Stimulated activated CD8-positive, alpha-beta memory T cell treated with anti-CD3 and anti-CD28 coated beads, Interleukin-4, amount 100 ng/mL, for 1 hour (primary cell): ENCODE measurements at places on chromosomes 11 and 22.

DNA sequence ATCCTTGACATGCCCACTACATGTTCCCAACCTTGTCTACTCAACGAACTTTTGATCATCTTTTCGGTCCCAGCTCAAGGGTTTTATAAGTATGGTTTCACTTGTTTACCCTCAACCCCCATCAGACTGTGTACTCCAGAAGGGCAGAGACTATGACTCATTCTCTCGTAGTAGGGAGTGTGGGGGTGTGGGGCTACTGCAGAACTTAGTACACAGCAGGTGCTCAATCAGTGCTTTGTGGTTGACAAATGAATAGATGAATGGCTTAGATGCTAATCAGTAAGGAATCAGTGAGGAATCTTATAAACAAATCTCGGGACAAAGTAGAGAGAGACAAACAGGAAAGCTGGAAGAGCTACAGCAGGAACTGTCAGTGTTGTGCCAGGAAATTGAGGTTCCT is 151.7 kb upstream of the PLET1 start:
- no peak for DNase-seq

GRCh38 chr22:22945195-22945594 is 57.6 kb downstream of the IGLL5 start:
- DNase-seq: no peak

GRCh38 chr11:74015919-74016684 is 7.2 kb upstream of the UCP3 start:
- DNase-seq: no peak

DNA sequence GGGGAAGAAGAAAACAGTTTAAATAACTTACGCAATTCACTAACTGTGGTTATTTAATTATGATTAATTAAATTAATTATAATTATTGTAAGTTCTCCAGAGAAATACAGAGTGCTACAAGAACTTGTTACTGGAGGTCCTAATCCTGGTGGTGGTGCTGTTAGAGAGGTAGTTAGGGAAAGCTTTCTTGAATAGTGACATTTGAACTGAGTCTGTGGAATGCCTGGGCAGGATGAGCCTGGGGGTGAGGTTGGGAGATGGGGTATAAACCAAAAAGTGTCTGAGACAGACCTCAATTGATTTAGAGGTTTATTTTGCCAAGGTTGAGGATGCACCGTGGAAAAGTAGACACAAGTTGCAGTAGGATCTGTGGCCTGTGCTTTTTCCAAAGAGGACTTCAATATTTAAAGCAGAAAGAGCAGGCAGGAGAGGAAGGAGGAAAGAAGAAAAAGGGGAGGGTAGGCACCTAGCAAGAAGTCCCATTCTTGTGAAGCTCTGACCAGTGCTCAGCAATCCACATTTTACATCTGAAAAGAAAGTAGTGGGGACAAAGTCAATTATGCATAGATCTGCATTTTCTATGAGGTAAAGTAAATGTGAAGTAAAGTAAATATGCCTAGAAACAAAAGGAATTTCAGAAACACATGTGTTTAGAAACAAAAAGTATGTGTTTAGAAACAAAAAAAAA is 4.4 kb upstream of the ZNF202 start:
- no peak for DNase-seq

DNA sequence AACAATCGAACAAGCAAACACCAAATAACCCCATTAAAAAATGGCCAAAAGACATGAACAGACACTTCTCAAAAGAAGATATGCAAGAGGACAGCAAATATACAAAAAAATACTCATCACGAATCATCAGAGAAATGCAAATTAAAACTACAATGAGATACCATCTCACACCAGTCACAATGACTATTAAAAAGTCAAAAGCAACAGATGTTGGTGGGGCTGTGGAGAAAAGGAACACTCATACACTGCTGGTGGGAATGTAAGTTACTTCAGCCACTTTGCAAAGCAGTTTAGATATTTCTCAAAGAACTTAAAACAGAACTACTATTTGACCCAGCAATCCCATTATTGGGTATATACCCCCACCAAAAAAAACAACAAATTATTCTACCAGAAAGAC is 51.3 kb upstream of the FLI1 start:
- no peak for DNase-seq

- no peak for DNase-seq
Observed at GRCh38 chr11:1224491-1225385, 1.9 kb downstream of the MUC5B start.

DNA sequence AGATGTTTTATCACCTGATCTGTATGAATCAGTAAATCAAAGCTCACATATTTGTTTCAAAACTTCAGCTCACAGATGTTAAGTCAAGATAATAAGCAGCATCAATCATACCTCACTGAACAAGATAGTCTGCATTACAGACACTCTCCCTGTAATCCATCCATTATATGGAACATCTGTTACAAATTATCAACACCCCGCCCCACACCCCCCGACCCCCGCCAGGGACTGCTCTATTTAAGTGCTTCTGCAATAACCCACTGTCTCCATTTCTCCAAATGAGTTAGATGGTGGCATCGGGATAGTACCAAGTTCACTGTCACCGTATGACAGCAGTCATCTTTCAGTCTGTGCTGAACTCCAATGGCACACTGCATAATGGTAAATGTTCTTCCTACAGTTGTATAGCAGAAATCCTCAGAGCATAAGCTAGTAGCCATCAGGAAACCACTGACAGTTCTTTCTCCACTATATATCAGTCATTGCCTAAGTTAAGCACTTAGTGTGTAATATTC is 447.0 kb upstream of the ARHGAP42 start:
- DNase-seq: no peak

DNA sequence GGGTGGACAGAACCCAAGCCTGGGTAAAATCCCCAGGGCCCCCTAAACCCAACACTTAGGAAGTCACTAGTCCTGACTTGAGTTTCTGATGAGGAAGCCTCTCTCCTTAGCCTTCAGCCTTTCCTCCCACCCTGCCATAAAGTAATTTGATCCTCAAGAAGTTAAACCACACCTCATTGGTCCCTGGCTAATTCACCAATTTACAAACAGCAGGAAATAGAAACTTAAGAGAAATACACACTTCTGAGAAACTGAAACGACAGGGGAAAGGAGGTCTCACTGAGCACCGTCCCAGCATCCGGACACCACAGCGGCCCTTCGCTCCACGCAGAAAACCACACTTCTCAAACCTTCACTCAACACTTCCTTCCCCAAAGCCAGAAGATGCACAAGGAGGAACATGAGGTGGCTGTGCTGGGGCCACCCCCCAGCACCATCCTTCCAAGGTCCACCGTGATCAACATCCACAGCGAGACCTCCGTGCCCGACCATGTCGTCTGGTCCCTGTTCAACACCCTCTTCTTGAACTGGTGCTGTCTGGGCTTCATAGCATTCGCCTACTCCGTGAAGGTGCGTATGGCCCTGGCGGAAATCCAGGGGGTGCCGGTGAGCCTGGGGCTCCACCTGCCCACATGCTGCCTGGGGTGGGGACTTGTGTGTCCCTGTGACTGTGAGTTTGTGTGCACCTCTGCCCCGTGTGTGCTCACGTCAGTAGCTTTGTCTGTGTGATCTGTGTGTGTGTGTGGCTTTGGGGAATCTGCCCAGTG is at the start of gene IFITM1:
TSS of gene IFITM1 (plus strand) at position 254 of the 767 bp plus-strand sequence. CDS start at position 385, 131 bp downstream.
- no peak for DNase-seq

- DNase-seq: no peak
Observed at GRCh38 chr22:38841211-38841610, 2.6 kb downstream of the NPTXR start.

DNA sequence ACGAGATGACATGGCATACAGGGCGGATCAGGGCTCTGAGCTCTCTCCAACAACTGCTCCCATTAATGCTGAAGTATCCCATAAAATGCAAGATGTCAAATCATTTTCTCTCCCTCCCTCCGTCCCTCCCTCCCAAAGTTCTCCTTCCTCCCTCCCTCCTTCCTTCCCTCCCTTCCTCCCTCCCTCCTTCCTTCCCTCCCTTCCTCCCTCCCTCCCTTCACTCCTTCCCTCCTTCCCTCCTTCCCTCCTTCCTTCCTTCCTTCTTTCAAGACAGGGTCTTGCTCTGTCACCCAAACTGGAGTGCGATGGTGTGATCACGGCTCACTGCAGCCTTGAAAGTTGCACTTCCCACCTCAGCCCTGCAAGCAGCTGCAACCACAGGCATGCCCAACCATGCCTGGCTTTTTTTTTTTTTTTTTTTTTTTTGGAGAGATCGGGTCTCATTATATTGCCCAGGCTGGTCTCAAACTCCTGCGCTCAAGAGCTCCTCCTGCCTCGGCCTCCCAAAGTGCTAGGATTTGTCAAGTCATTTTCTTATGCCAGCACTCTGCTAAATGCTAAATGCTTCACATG is 38.2 kb downstream of the TXN2 start:
- no peak for DNase-seq

GRCh38 chr22:48389916-48390315 is 1437.8 kb downstream of the BRD1 start:
- no peak for DNase-seq

DNA sequence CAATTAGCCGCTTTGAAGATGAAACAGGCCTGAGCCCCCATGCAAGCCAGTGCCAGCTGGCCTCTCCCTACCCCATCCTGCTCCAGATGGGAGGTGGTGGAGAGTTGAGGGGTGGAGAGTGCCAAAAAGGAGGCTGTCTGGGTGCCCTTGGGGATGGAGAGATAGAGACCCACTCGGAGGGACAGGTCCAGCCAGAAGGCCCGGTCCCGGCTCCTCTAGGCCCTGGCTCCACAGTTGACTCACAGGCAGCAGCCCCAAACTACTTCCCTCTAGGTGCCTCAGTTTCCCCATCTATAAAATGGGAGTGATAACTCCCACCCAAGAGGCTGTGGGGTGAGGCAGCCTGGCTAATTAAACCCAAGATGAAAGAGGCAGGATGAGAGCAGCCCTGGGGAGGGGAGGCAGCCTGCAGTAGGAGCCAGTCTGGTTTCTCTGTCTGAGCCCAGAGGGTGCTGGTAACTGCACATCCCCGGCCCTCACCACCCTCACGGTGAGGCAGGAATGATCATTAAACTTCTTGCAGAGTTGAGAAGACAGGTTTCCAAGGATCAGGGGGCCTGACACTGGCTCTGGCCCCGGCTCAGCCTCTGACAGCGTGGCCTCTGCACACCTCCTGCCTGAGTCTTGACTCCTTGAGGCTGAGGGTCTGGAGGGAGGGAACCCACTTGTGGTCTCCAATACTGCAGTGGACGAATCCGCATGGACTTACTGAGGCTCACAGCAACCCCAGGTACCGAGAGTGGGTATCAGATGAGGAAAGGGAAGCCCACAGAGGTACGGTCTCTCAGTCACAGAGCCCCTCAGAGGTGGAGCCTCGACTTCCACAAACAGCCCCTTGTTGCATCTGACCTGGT is 1.4 kb upstream of the AP5B1 start:
- no peak for DNase-seq

GRCh38 chr22:30922151-30922611 is 46.4 kb downstream of the MORC2 start:
- peak; percentile 46 for DNase-seq

DNA sequence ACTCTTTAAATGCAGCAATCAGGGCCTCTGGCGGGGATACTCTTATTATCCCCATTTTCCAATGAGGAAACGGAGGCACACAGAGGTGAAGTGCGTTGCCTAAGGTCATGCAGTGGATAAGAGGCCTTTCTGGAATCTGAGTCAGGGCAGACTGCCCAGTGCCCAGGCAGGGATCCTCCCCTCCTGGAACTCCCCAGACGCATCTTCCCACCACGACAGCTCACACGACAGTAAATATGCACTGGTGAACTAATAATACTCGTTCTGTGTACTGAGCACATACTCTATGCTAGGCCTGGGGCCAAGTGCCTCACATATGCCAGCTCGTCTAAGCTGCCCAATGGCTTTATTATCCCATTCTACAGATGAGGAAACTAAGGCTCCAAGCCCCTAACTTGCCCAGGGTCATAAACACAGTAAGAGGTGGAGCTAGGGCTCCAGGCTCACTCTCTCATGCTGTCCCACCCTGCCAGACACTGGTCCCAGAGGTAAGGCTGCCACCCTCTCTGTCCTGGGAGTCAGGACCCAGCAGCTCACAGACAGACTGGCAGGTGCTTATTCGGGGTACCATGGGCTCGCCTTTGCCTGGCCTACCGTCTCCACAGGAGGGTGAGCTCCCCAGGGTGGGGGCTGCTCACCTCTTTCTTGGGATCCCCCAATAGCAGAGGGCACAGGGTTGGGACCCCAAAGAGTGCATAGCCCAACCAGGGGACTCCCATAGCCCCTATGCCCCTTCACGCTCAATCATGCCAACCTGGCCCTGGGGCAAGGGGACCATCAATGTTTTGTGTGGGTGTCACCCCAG is 2.3 kb downstream of the IL2RB start:
- no peak for DNase-seq

GRCh38 chr11:74278103-74278502 is 33.3 kb downstream of the P4HA3 start:
- no peak for DNase-seq

GRCh38 chr11:70616938-70617654 is 218.8 kb downstream of the CTTN start:
- no peak for DNase-seq

DNA sequence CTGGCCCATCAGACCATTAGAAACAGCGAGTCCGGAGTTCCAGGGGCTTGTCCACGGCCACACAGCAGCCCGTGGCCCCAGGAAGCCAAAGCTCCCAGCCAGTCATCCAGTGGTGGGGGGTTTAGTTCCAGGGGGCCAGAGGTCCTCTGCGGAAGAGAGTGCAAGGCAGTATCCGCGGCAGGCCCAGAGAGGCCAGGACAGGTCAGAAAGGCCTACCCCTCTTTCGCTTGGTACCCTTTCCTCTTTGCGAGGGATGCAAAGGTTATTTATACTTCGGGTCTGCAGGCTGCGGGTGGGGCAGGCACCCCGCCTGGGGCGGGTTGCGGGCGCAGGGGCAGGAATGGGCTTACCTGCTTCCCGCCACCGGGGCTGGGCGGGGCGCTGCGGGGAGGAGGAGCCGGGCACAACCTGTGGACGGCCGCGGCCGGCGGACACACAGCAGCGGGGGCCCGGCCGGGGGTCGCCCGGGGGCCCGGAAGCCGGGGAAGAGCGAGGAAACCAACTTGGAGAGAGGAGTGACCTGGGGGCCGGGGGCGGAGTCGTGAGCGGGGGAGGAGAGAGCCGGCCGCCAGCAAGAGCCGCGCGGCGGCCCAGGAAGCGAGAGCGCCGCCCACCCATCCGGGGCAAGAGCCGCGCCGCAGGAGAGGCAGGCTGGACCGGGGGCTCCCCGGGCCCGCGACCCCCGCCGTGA is at the start of gene SH3BP1:
TSS of gene SH3BP1 (plus strand) at position 600 of the 691 bp plus-strand sequence. CDS start 119 bp downstream, outside the sequence.
- no peak for DNase-seq

GRCh38 chr11:42657169-42657568 is 654.6 kb upstream of the API5 start:
- DNase-seq: no peak

GRCh38 chr11:119363851-119364590 is 17.5 kb downstream of the USP2 start:
- DNase-seq: peak; percentile 20

DNA sequence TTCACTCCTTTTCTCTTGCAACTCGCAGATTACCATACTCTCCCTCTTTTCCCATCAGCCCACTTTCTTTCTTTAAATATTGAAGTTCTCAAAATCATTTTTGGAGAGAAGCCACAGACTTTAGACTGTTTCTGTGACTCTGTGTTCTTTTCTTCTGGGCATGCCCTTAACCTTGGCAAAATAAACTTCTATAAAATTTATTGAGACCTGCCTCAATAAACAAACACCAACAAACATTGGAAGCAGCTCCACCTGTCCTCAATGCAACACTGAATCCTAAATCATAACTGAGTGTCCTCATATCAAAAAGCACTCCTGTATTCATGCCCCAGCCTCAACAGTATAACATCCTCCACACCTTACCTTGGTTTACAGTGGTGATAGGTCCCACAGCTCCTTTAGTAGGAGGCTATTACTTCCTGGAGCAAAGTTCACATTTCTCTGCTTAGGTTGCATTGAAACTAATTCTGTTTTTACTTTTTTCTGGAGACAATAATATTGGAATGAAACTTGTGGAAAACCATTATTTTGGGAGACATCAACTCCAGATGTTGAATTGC is 320.0 kb upstream of the LRRC4C start:
- DNase-seq: no peak
